Muscle of back (tissue), 13 donors: ENCODE measurements at places on chromosomes 3 and 15. TPM values are rescaled to one million over a fixed set of nuclear protein-coding genes. Genes with fewer than 3 reads are reported as not detected.

The SI gene
- not detected for polyA plus RNA-seq

The DRD3 gene
- polyA plus RNA-seq, result not detected

The EIF4E3 gene
- polyA plus RNA-seq, result 8.4 TPM

The RNU5B-1 gene
- not detected for polyA plus RNA-seq

The REC114 gene
- not detected for polyA plus RNA-seq

The TMEM108 gene
- polyA plus RNA-seq, result 28.9 TPM

The LRRC2 gene
- 5.3 TPM for polyA plus RNA-seq

The BHLHE40 gene
- 23.7 TPM for polyA plus RNA-seq

The MYZAP gene
- 3.4 TPM for polyA plus RNA-seq

The SENP8 gene
- 5.1 TPM for polyA plus RNA-seq

The PLSCR5 gene
- polyA plus RNA-seq, result not detected

The NANOGP8 gene
- polyA plus RNA-seq, result 0.34 TPM

The MYO5C gene
- 11.8 TPM for polyA plus RNA-seq

The NOX5 gene
- polyA plus RNA-seq, result 0.52 TPM

The ANKUB1 gene
- not detected for polyA plus RNA-seq

The CYP8B1 gene
- 0.12 TPM for polyA plus RNA-seq

The STAB1 gene
- 47.0 TPM for polyA plus RNA-seq

The ANKRD34C gene
- polyA plus RNA-seq, result not detected

The RARRES1 gene
- 4.2 TPM for polyA plus RNA-seq

The DPPA2 gene
- not detected for polyA plus RNA-seq

The AEN gene
- 7.7 TPM for polyA plus RNA-seq

The TRIM42 gene
- not detected for polyA plus RNA-seq
